Camera-type eye (tissue), 1 donor: ENCODE measurements at places on chromosomes 3 and 15. TPM values are rescaled to one million over a fixed set of nuclear protein-coding genes. Genes with fewer than 3 reads are reported as not detected.

AMT gene
- 13.3 TPM for total RNA-seq

TFG gene
- total RNA-seq: 118 TPM

ILDR1 gene
- 0.99 TPM for total RNA-seq

NME9 gene
- 2.6 TPM for total RNA-seq

GOLGA8J gene
- 0.33 TPM for total RNA-seq

C3orf49 gene
- total RNA-seq: not detected

SCG3 gene
- 36.4 TPM for total RNA-seq

GATM gene
- total RNA-seq: 49.4 TPM

ACVR2B gene
- total RNA-seq: 55.0 TPM

GRK7 gene
- total RNA-seq: 1.3 TPM

C3orf85 gene
- total RNA-seq: not detected

LRRC2 gene
- total RNA-seq: 3.6 TPM

TFDP2 gene
- total RNA-seq: 91.5 TPM

C3orf20 gene
- total RNA-seq: 0.22 TPM

FOXL2NB gene
- total RNA-seq: 7.9 TPM

UROC1 gene
- 0.11 TPM for total RNA-seq

BUB1B gene
- 14.3 TPM for total RNA-seq

TMEM42 gene
- 12.8 TPM for total RNA-seq

SYNM gene
- total RNA-seq: 32.7 TPM

CCR3 gene
- not detected for total RNA-seq

KLHL40 gene
- 7.7 TPM for total RNA-seq

SCN11A gene
- total RNA-seq: 1.4 TPM

EAF2 gene
- total RNA-seq: 16.3 TPM

PLCL2 gene
- 71.1 TPM for total RNA-seq

CDCP1 gene
- total RNA-seq: 2.2 TPM

FURIN gene
- 30.1 TPM for total RNA-seq

GOLGA8Q gene
- total RNA-seq: 5.9 TPM

SFMBT1 gene
- total RNA-seq: 25.1 TPM

COL8A1 gene
- total RNA-seq: 40.2 TPM

AP3B2 gene
- 30.6 TPM for total RNA-seq

SLC22A14 gene
- total RNA-seq: 0.16 TPM

CEMIP gene
- total RNA-seq: 4.0 TPM

CCDC33 gene
- 5.2 TPM for total RNA-seq

TM4SF18 gene
- 13.9 TPM for total RNA-seq

PDZRN3 gene
- 72.3 TPM for total RNA-seq

PRR23C gene
- not detected for total RNA-seq

FGF12 gene
- total RNA-seq: 13.0 TPM

MORC1 gene
- not detected for total RNA-seq

STX19 gene
- 0.77 TPM for total RNA-seq

ZNF80 gene
- not detected for total RNA-seq
